Activated naive CD8-positive, alpha-beta T cell treated with anti-CD3 and anti-CD28 coated beads, Interleukin-2, amount 50 U/mL, for 24 hours (primary cell): ENCODE measurements at places on chromosomes 16 and 17.

GRCh38 chr16:61987474-61988012 is 48.7 kb downstream of the CDH8 start:
- H3K4me3 ChIP-seq = no peak overlapping the region
- H3K27ac ChIP-seq = no peak overlapping the region
- H3K4me1 ChIP-seq = no peaks in the 10 kb centered on the region
- no peaks in the 10 kb centered on the region for H3K36me3 ChIP-seq
- DNase-seq = no peak

DNA sequence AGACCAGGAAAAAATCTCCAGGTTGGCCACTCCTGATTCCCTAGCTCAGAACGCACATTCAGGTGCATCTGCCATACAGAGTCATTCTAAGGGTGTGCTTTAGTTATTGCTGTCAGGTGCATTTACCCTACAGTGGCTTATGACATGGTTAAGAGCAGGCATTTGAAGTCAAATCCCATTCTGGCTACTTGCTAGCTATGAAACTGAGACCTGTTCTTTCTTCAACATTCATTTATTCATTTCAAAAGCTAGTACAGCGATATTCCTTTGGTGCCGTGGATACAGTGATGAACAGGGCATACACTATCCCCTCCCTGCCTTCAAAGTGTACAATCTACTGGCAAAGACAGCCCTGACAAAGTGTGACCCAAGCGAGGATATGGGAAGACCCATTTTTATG is 508.3 kb downstream of the NPIPA7 start:
- H3K36me3 ChIP-seq = no peaks in the 10 kb centered on the region
- H3K4me1 ChIP-seq = no peaks in the 10 kb centered on the region
- H3K27ac ChIP-seq = no peak overlapping the region
- H3K4me3 ChIP-seq = no peak overlapping the region
- DNase-seq = no peak
- no peaks in the 10 kb centered on the region for H3K27me3 ChIP-seq

DNA sequence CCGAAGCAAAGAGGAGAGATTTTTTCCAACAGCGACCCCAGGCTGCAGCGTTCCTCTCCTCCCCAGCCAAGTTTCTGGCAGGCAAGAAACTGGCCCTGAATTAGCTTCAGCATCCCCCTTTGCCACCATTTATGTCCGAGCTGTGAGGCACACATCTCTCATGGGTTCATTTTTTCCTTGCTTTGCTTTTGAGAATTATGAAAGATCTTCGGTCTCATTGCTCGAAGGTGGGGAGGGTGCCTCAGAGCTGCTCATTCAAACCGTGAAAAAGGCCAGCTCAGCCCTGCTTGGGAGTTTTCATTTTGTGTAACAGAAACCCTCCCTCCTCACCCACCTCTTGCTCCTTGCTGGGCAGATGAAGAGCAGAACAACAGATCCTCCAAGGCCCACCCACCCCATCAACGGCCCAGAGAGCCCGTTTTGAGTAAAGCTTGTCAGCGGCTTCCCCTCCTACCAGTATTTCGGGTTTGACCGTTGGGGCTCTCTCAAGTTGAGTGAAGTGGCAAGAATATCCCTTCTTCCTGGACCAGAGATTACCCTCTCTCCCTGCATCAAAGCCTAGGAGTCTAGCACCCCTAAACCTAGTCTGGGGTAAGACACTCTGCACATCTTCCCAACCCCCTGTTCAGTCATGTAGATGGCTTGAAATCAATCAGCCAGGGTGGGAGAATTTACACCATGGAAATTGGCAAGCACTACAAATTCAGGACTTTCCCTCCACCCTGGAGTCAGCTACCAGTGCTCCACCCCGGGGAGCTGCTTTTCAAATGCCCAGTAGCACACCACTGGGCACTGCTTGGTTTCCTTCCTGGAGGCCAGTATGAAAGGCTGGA is 1.8 kb downstream of the CCR7 start:
- no peaks in the 10 kb centered on the region for H3K27me3 ChIP-seq
- H3K36me3 ChIP-seq = peaks cover 68% of the 10 kb centered on the region
- DNase-seq = peak; percentile 69
- H3K27ac ChIP-seq = peak overlapping the region; percentile 98

GRCh38 chr17:30401097-30401496 is 22.4 kb downstream of the CPD start:
- no peak overlapping the region for H3K4me3 ChIP-seq
- DNase-seq = no peak
- no peak overlapping the region for H3K27ac ChIP-seq
- H3K4me1 ChIP-seq = peaks cover 13% of the 10 kb centered on the region

GRCh38 chr16:83145297-83145696 is 518.5 kb downstream of the CDH13 start:
- DNase-seq = no peak
- H3K27ac ChIP-seq = no peak overlapping the region
- H3K4me3 ChIP-seq = no peak overlapping the region
- no peaks in the 10 kb centered on the region for H3K27me3 ChIP-seq

DNA sequence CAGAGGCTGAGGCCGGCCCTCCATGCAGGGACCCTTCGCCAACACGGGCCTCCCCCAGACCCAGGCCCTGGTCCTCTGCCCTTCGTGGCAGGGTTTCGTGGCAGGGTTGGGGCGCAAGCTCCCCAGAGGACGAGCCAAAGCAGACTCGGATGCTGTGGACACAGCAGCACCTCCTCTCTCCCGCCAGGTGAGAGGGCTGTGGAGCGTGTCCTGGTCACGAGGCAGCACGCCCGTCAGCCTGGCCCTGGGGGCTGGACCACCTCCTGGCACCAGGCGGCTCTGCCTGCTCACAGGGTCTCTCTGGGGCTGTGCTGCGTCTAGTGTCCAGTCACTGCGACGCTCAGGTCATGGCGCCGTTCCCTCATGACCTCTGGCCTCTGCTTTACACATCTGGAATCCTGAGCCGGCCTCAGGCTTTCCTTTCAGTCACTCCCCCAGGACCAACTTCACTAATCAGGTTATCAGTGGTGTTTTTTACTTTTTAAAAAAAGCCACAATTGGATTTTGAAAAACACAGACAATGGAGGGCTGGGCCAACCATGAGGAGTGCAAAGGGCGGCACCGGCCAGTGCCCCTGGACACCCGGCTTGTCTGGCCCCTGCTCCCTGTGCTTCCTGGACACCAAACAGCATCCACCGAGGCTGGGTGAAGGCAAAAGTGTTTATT is 5.4 kb downstream of the NDUFAF8 start:
- no peak for DNase-seq
- no peak overlapping the region for H3K4me3 ChIP-seq
- peaks cover 14% of the 10 kb centered on the region for H3K36me3 ChIP-seq
- peaks cover 22% of the 10 kb centered on the region for H3K4me1 ChIP-seq
- H3K27ac ChIP-seq = peak overlapping the region; percentile 14
- H3K27me3 ChIP-seq = no peaks in the 10 kb centered on the region

GRCh38 chr17:76166168-76166567 is 25.1 kb upstream of the FOXJ1 start:
- H3K36me3 ChIP-seq = peaks cover 5% of the 10 kb centered on the region
- H3K27me3 ChIP-seq = no peaks in the 10 kb centered on the region
- H3K27ac ChIP-seq = no peak overlapping the region

- H3K4me3 ChIP-seq = no peak overlapping the region
- no peaks in the 10 kb centered on the region for H3K36me3 ChIP-seq
- no peaks in the 10 kb centered on the region for H3K27me3 ChIP-seq
- DNase-seq = no peak
- no peaks in the 10 kb centered on the region for H3K4me1 ChIP-seq
These were observed 27.6 kb downstream of the CCDC40 start for GRCh38 chr17:80063830-80064585.

GRCh38 chr16:84614968-84615813 is 2.7 kb downstream of the COTL1 start:
- H3K36me3 ChIP-seq = peaks cover 63% of the 10 kb centered on the region
- peaks cover 78% of the 10 kb centered on the region for H3K4me1 ChIP-seq
- peak overlapping the region; percentile 91 for H3K27ac ChIP-seq
- H3K4me3 ChIP-seq = peak overlapping the region; percentile 93
- peaks cover 2% of the 10 kb centered on the region for H3K27me3 ChIP-seq
- no peak for DNase-seq

DNA sequence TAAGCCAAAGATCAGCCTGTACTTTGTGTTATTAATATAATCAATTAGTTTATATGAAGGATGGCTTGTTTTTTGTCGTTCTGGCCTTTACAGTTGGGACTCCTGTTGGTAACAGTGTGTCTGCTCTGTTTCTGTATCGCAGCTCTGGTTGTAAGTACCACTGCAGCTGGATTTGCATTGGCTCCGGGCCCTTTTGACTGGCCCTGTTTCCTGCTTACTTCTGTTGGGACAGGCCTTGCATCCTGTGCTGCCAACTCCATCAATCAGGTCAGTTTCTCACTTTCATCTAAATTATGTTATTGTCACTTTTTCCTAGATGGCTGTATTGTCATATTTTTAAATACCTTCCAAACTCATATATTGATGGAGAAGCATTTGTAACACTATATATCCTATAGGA is 32.7 kb downstream of the COX10 start:
- H3K4me1 ChIP-seq = peaks cover 6% of the 10 kb centered on the region
- H3K27me3 ChIP-seq = no peaks in the 10 kb centered on the region
- DNase-seq = no peak
- no peak overlapping the region for H3K4me3 ChIP-seq
- H3K27ac ChIP-seq = no peak overlapping the region

- H3K4me3 ChIP-seq = no peak overlapping the region
- H3K36me3 ChIP-seq = no peaks in the 10 kb centered on the region
These were observed 2.2 kb downstream of the CLDN9 start for GRCh38 chr16:3014971-3015370.

GRCh38 chr17:4658478-4659305 is 17.2 kb upstream of the ALOX15 start:
- DNase-seq = peak; percentile 78
- H3K4me1 ChIP-seq = peaks cover 17% of the 10 kb centered on the region
- H3K27ac ChIP-seq = peak overlapping the region; percentile 8
- no peaks in the 10 kb centered on the region for H3K36me3 ChIP-seq
- peaks cover 9% of the 10 kb centered on the region for H3K27me3 ChIP-seq

DNA sequence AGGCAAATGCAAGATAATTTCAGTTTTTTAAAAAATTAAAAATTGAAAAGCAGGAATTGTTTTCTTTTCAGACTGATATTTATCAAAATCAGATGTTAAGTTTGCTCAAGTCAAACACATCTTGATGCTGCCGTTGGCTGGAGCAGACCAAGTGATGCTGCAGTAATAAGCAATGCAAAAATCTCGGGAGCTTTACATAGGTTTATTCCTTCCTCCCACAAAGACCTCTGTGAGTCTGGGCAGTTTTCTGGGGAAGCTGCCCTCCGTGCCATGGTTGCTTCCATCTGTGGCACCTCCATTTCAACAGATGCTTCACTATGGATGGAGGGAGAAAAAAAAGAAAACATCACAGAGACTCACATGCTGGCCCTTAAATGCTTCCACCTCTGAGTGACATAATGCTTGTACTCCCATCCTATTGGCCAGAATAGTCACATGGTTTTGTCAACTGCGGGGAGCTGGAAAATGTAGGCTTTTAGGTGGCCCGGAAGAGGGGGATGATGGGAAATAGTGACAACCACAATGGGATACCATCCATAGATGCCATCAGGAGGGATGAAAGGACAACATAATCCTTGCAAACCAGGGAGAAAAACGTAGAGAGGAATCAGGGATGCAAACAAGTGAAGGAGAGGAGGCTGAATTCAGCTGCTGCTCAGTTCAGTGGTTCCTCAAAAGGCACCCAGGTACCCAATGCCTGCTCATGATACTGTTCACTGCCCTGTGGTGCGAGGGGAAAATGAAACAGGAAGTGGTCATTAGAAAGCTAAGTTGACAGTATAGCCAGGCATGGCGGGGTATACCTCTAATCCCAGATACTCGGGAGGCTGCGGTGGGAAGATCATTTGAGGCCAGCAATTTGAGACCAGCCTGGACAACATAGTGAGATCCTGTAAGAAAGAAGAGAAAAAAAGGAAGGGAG is 13.5 kb upstream of the ERCC4 start:
- no peaks in the 10 kb centered on the region for H3K36me3 ChIP-seq
- H3K27ac ChIP-seq = no peak overlapping the region
- H3K4me3 ChIP-seq = no peak overlapping the region
- no peak for DNase-seq

- peak overlapping the region; percentile 11 for H3K27ac ChIP-seq
- DNase-seq = peak; percentile 72
- H3K36me3 ChIP-seq = no peaks in the 10 kb centered on the region
- H3K4me3 ChIP-seq = peak overlapping the region; percentile 43
- H3K27me3 ChIP-seq = no peaks in the 10 kb centered on the region
- peaks cover 34% of the 10 kb centered on the region for H3K4me1 ChIP-seq
These were observed 9.8 kb upstream of the CSNK1D start for GRCh38 chr17:82283208-82283749.

- DNase-seq = no peak
- H3K27me3 ChIP-seq = no peaks in the 10 kb centered on the region
- H3K27ac ChIP-seq = peak overlapping the region; percentile 90
- peaks cover 98% of the 10 kb centered on the region for H3K4me1 ChIP-seq
- no peak overlapping the region for H3K4me3 ChIP-seq
These were observed 136.1 kb downstream of the CLEC16A start for GRCh38 chr16:11080327-11080967.

- H3K27ac ChIP-seq = peak overlapping the region; percentile 17
- H3K4me1 ChIP-seq = peaks cover 17% of the 10 kb centered on the region
- H3K27me3 ChIP-seq = no peaks in the 10 kb centered on the region
These were observed 34.2 kb downstream of the RMI2 start for GRCh38 chr16:11379420-11379819.

GRCh38 chr16:89815639-89816348 is 653 bp downstream of the FANCA start:
- peaks cover 19% of the 10 kb centered on the region for H3K36me3 ChIP-seq
- peak overlapping the region; percentile 90 for H3K4me3 ChIP-seq
- no peaks in the 10 kb centered on the region for H3K27me3 ChIP-seq
- no peak for DNase-seq
- H3K4me1 ChIP-seq = peaks cover 35% of the 10 kb centered on the region

DNA sequence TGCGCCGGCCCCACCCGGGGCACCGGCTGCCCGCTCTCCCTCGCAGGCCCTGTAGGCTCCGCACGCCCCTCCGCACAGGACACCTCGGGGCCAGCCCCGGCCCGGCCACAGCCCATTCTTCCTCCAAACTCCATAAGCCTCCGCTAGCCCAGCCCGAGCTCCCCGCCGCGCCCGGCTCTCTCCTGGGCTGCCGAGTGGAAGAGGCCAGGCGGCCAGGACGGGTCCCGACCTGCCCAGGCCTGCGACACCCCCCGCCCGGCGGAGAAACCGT is 397 bp downstream of the NCOR1 start:
- peak overlapping the region; percentile 93 for H3K4me3 ChIP-seq
- peaks cover 3% of the 10 kb centered on the region for H3K36me3 ChIP-seq
- H3K4me1 ChIP-seq = peaks cover 43% of the 10 kb centered on the region

DNA sequence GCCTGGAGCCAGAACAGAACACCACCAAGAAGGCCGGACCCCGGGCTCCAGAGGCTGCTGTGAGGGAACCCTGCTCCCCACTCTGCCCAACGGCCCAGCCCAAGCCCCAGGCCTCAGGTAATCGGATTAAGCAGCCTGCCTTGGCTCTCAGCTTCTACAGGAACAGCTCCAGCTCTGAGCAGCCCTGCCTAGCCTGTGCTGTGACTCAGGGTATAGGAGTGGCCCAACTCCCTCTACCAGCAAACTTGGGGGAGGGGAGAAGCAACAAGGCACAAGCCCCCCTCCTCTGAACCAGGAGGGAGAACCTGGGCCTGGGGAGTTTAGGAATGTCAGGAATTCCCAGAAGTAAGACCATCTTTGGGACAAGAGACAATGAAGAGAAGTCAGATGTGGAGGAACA is 849 bp upstream of the SOX15 start:
- H3K27me3 ChIP-seq = no peaks in the 10 kb centered on the region
- no peak overlapping the region for H3K4me3 ChIP-seq
- peaks cover 35% of the 10 kb centered on the region for H3K36me3 ChIP-seq
- no peak overlapping the region for H3K27ac ChIP-seq
- peaks cover 7% of the 10 kb centered on the region for H3K4me1 ChIP-seq
